LHCN-M2 (cell line): ENCODE measurements at places on chromosomes 5 and 9. TPM values are rescaled to one million over a fixed set of nuclear protein-coding genes. Genes with fewer than 3 reads are reported as not detected.
A peak's percentile ranks its signal among the peaks of the same experiment; 100 is the strongest.

DNA sequence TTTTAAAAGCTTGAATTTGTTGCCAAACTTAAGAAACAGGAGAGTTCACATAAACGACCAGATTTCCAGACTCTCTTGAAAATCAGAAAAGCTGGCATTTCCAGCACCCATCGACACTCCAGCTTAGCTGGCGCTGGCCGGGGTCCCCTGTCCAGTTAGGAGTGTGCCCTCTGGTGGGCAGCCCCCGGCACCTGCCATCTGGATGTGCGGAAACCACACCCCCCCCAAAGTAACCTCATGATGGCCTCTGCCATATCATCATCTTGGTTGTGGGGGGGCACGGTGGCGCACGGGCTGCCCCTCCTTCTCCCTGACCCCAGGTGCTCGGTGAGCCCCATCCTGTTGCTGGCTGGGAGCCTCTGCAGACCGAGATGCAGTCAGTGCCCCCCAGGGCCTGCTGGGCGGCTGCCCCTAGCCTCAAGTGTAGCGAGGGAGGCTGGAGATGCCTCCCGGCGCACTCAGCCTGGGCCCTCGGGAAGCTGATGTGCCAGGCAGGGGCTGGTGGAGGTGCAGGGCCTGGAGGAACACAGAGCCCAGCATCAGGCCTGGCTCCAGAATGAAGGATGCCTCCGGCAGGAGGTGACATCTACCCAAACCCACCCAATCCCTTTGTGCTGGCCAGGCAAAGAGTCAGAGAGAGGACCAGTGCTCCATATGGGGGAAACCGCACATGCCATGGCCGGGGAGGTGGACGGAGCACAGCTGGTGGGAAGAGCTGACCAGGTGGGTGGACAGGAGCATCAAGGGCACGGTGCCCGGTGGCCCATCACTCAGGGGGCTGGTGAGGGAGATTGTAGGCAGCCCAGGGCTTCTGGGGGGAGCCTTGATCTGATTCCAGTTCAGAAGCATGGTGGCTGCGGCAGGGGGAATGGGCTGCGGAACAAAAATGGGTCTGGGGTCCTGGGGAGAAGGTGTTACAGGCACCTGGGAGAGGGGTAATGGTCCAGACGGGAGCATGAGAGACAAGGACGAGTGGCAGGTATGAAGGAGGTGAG lies 70.6 kb downstream of the ADAMTS2 start:
- DNase-seq, result no peak

GRCh38 chr5:168850683-168851082 lies 271.5 kb upstream of the PANK3 start:
- no peak for DNase-seq

Gene SURF1
- total RNA-seq, result 12.2 and 22.8 TPM in 2 replicates

GRCh38 chr5:181120306-181120705 lies 10.7 kb downstream of the OR2V1 start:
- peak; percentile 54 for DNase-seq

DNA sequence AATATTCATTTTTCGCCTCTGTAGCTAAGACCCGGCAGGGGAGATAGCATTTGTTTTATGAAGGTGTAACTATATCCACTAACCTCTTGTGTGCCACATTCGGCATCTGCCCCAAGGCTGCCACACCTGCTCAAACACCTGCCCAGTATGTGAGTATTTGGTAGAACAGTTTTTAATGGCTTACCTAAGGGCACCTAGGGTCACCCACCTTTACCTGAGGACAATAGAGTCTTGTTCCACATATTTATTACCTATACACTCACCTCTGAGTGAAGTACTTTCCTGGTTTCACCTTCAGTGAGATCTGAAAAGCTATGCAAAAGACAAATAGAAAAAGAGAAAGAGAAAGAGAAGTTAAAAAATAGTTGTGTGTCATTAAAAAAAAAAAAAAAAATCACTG lies 68.0 kb upstream of the PIP5K1B start:
- DNase-seq, result no peak

- no peak for DNase-seq
Observed at GRCh38 chr9:97695995-97696802, 941 bp downstream of the XPA start.

- peak; percentile 29 for DNase-seq
Observed at GRCh38 chr5:68332556-68332955, 117.0 kb downstream of the PIK3R1 start.

- no peak for DNase-seq
Observed at GRCh38 chr5:157616785-157617184, 35.5 kb downstream of the SOX30 start.
